Suppressor macrophage treated with lipopolysaccharide for 4 hours (primary cell): ENCODE measurements at places on chromosomes 12 and 14.

DNA sequence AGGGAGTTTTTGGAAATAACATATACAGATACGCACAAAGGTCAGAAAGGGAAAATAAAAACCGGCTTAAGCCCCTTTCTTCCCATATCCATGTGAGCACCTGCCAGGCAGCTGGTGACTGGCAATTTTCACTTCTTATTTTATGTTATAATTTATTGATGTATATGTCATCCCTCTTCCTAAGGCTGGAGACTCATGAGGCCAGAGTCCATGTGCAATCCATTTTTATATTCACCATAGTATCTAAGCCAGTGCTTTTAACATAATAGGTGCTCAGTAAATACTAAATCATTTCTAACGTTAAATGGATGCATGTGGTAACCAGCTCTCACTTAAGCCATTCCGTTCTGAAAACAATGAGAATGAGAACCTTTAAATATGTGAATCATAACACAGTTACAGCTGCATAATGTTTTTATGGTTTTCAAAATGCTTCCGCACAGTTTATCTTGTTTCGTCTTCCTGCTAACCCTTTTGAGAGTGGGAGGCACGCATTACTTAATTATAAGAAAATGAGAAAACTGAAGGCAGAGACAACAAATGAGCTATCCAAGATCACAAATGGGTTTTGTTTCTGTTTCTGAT, 178.3 kb downstream of the CACNA1C start:
- no peak for DNase-seq

GRCh38 chr12:106790020-106790419, 15.5 kb downstream of the RIC8B start:
- DNase-seq = no peak

GRCh38 chr14:101934601-101935150, 29.7 kb upstream of the DYNC1H1 start:
- DNase-seq = peak; percentile 55

- no peak for DNase-seq
Observed at GRCh38 chr12:95648990-95649791, 97.9 kb upstream of the USP44 start.

GRCh38 chr12:13193505-13194231, 2.9 kb upstream of the EMP1 start:
- no peak for DNase-seq

DNA sequence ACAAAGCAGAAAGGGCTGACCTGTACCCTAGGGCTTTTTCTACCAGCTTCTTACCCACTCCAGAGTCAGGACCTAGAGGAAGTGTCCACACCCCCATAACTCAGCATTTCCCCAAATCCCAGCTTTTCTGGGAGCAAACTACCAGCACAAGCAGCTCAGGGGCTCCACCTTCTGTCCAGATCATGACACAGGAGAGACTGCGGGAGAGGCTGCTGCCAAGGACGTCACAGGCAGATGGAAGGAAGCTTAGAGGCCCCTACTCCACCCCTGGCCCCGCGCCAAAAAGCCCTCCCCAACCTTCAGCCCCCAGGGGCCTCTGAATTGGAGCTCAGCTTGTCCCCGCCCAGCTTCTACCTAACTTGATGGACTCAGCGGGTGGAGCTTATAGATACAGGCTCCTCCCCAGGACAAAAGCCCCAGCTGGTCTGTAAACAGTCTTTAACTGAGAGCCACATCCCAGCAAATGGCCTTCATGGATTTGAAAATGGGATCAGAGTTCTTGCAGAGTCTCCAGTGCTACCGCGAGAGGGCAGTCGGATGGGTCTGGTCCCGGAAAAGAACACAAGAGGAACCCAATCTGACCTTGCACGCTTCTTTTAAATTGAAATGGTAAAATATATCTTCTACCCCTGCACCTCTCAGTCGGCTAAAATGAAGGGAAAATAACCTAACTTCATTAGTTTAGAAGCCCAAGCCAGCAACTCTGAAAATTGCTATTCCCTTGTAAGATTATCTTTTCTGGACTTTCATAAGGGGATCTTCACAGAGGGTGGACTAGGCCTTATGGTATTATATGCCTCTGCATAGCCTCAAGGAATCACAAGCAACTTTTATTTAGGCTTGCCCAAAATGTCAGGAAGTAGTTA, 6.8 kb upstream of the BAZ2A start:
- DNase-seq = peak; percentile 91

GRCh38 chr12:132571051-132571450, 39.3 kb downstream of the LRCOL1 start:
- DNase-seq = no peak

GRCh38 chr12:54035568-54036264, 2.9 kb downstream of the HOXC5 start:
- DNase-seq = no peak

GRCh38 chr12:108098374-108098773, 30.7 kb upstream of the WSCD2 start:
- DNase-seq = no peak

GRCh38 chr12:2944401-2945047, 14.7 kb upstream of the TEAD4 start:
- peak; percentile 8 for DNase-seq

DNA sequence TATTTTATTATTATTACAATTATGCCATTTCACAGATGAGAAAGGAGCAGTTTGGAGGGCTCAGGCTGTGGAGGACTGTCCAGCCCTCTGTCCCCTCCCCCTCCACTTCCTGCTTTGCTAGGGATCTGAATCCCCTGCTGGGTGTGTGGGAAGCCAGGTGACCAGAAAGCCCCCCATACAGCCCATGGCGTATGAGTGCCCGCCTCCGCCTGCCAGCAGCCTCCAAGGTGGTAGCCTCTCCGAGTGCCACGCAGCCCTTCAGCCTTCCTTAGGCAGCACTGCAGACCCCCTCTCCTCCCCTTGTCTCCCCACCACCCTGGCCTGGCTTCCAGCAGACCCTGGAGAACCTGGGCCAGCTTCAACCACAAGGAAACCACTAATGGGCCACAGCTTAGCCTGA, 12.6 kb downstream of the DTX1 start:
- no peak for DNase-seq

DNA sequence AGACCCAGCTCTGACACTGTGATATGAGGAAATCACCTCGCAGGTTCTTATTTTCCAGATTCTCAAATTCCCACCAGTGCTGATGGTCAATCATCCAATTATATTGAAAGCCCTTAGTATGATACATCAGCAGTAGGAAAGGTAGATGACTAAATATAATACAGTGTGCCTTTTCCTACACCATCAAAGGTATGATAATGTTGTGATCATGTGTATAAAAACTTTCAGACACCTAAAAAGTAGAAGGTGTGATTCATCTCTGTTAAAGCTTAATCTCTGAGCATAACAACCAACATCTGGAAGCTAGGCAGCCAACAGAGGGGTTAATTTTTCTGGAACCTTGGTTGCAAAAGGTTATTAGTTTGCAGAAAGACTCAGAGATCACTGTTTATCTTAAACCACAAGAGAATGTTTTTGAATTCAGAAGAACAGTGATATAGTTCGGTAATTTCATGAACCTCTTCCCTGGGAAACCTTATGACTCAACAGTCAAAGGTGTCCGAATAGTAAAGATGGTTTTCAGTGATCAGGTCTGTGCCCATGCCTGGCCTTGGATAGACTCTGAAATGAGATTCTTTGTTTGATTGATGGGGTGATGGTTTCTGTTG, 122.5 kb downstream of the ETV6 start:
- DNase-seq = no peak
